Ureter (tissue), 1 donor: ENCODE measurements at places on chromosomes 5 and 9.

GRCh38 chr9:2876726-2877125 lies 32.8 kb upstream of the PUM3 start:
- no peak for DNase-seq

GRCh38 chr5:157130925-157131324 lies 11.7 kb downstream of the MED7 start:
- no peak for DNase-seq

- DNase-seq, result no peak
These were observed 2.3 kb downstream of the SLC44A1 start for GRCh38 chr9:105246656-105247173.

DNA sequence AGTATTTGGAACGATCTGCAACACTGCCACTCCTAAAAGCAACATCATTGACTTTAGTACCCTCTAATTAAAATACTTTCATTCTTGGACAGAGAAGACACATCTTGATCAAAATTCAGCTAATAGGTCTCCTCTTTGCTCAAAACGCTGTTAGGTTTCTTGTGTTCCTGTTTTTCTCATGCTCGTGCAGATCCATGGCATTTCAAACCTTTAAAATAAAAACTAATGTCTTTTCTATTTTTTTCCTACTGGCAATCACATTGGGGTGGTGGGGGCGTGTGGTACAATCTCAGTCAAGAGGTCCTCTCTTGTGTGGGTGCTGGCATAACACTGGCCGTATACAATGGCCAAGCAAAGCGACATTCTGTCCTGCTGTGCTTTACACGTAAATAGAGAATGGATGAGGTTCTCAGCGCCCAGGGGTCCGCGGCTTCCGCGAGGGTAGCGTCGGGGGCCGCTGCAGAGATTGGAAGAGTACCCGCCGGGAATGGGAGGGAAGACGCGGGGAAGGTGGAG lies 315 bp upstream of the GPR150 start:
- no peak for DNase-seq

GRCh38 chr5:174352681-174353080 lies 307.2 kb downstream of the NSG2 start:
- DNase-seq, result no peak

DNA sequence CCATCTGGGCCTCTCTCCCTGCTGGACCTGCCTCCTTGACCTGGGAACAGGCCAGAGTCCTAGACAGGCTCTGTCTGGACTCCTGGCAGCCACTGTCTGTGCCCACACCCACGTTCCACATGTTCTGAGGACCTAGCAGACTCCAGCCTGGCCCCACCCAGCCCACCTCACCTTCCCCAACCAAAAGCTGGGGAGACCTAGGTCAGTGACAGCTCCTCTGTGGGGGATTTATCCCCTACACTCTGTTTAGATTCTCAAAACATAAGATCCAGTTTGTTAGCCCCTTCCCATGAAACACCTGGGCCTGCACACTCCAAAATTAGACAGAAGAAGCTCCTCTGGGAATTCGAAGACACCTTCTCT lies 59.8 kb upstream of the ADAMTS2 start:
- no peak for DNase-seq

DNA sequence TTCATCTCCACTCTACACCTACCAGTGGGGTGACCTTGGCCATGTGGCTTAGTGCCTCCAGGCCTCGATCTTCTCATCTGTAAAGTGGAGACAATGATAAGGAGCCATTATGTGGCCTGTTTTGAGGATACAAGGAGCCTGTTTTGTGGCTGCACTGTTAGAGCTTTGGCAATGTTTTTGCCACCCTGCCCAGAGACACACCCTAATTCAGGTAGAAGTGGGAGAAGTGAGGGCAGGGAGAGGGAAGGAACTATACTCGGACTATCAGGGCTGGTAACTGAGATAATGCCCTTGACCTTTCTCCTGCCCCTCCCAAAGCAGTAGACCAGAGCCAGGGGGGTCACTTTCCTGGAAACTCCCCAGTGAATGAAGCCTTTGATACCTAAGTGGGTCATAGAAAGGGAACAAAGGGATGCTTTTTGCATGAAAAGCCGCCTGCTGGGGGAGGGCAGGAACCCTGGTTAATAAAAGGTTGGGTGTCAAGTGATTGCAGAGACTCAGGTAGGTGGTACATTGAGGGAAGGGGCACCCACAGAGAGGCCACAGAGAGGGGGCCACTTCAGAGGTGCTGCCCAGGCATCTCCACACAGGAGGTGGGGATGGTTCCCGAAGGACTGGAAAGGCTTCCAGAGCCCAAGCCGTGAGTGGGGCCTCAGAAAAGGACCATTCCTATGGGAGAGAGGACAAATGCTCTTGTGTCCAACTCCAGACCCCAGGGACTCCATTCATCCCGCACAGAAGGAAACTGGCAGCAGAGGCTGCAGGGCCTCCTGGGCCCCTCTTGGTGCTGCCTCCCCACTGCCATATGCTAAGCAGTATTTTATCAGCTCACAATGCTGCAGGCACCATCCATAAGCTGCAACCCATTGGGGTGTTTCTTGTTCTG lies 42.3 kb upstream of the VDAC1 start:
- no peak for DNase-seq

- no peak for DNase-seq
These were observed 242.8 kb downstream of the RASEF start for GRCh38 chr9:82820186-82820585.

DNA sequence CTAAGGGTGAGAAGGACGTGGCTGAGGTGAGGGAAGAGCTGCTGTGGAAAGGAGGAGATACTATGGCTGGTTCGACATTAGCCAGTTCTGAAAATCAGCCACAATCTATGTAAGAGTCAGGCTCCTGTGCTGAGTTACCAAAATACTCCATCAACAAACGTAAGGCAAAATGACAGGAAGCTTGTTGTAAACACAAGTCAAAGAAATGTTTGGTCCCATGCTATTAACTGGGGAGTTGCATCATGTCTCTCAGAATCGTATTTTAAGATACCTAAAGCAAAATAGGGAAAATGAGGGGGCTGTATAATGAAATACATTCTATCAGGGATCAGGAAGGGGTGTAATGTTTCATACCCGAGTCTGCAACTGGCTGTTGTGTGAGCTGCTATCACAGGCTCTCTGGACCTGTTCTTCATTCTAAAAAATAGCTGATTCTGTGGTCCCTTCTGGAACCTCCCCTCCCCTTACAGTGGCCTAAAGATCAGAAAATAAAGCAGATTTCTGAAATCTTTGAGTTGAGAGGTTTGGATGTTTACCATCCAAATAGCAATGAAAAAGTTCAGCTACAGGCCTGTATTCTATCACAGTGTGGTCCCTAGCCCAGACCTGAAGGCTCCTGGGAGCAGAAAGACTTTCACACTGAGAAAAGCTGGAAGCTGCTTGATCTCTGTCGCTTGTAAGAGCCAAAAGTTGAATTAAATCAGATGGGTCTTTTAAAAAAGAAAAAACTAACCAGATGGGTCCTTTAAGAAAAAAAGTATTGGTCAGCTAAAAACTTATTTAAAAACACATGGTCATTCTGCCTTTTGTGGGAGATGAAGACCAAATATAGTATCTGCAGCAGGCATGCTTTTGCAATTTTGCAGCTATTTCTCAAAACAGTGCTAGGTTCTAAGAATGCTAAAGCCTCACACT lies 97.8 kb upstream of the SMC5 start:
- no peak for DNase-seq

DNA sequence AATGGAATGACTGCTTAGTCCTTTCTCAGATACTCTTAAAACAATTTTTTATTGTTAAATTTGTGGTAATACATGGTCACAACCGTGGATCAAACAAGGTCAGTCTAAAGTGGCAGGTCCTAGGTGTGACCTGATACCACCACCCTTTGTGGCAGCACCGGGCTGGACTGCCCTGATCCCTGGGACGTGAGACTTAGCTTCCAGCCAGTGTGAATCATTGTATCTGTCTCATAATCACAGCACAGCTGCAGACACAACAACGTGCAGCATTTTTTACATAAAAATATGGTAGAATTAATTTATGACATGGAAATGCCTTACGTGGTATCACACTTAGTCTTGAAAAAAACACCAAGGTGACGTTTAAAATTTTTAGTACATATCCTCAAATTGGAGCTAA lies 7.8 kb downstream of the TOR1B start:
- no peak for DNase-seq

DNA sequence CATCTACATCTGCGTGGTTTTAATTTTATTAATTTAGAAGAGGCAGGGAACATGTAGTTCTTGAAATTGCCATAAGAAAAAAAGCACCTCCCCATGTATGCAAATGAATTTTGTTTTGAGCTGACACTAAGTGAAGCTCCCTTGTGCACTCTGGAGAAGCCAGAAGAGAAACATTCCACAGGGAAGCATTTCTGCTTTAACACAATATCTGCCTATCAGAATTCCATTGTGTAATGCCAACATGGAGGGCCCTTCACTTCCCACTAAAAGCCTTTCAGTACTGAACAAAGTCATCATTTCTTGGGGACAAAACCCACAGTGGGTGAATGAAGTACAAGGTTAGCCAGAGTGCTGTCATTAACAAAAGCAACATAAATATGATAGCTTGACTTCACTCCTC lies 59.7 kb downstream of the PRELID2 start:
- DNase-seq, result no peak
